HFF-Myc (cell line): ENCODE measurements at places on chromosomes 2 and 18.

- DNase-seq: no peak
Observed at GRCh38 chr18:59909289-59910036, 9.7 kb downstream of the PMAIP1 start.

DNA sequence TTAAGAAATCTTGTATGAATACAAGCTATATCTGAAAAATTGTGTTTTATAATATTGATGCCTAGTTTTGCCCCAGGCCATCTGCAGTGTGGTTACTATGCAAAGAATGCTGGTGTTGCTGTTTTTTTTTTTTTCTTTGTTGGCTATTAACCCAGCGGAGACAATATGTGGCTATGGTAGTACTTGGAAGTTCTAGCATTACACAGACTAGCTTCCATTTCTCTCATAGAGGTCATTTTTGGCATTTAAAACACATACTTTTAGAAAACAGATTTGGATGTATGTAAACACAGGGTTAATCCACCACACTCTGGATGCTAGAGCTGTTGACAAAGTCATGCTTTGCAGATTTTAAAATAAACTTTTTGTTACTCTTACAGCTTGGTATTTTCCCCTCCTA is 209.8 kb downstream of the NEDD4L start:
- DNase-seq: no peak

- no peak for DNase-seq
Observed at GRCh38 chr2:64931246-64932115, 57.7 kb upstream of the SLC1A4 start.

- no peak for DNase-seq
Observed at GRCh38 chr2:190443055-190443454, 34.9 kb downstream of the MFSD6 start.

GRCh38 chr2:62215306-62216064 is 19.6 kb downstream of the B3GNT2 start:
- no peak for DNase-seq

GRCh38 chr2:24779116-24779515 is 14.1 kb downstream of the PTRHD1 start:
- no peak for DNase-seq

DNA sequence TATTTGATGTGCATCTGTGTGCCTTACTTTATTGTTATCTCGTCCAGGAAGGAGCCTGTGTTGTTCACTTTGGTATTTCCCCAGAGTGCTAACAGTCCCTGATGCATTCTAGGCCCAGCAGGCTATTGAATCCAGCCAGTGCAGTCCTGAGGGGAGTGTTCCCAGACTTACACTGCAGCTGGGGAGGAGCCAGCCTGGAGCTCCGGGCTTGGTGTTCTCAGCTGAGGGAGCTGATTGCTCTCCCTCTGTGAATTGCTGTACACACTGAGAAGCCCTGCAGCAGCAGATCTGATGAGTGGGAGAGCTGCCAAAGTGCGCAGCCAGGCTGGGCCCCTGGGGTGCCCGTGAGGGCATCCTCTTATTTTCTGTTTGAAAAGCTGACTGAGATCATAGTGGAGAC is 159.2 kb downstream of the GALNT3 start:
- peak; percentile 37 for DNase-seq

DNA sequence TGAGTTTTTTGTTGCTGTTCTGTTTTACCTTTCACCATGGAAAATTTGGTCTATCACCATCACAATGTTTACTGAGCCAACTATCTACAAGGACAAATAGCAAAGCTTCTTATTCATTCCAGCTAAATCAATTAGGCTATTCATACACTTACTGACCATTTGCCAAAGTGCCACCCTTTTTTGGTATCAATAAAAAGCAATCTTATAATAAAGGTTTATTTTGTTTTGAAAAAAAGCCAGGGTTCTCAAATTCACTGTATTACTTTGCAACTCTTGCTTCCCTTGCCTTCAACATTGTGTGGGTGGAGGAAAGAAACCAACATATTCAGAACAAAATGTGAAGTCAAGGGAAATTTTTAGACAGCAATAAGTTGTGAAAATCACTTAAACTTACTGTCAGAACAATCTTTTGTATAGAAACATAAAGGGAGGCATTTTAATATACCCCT is 15.3 kb downstream of the PELI1 start:
- no peak for DNase-seq

- DNase-seq: no peak
Observed at GRCh38 chr2:60868589-60869273, 12.6 kb upstream of the REL start.

DNA sequence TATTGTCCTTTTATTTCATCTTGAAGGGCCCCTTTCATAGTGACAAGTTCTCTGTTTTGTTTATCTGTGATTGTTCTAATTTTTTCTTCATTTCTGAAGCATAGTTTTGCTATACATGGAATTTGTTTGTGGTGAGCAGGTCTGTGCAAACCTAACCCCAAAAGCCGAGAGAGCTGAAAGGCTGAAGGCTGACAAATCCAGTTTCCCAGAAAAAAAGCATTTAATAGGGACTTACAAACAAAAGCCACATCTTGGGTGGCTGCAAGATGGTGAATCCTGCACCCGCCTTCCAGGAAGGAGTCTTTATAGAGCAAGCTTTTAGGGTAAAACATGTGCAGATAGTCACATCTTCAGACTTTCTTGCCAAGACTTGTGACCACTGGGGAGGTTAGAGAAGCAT is 473.4 kb upstream of the TRIB2 start:
- no peak for DNase-seq

- no peak for DNase-seq
Observed at GRCh38 chr2:241451840-241452506, 56.4 kb downstream of the STK25 start.

DNA sequence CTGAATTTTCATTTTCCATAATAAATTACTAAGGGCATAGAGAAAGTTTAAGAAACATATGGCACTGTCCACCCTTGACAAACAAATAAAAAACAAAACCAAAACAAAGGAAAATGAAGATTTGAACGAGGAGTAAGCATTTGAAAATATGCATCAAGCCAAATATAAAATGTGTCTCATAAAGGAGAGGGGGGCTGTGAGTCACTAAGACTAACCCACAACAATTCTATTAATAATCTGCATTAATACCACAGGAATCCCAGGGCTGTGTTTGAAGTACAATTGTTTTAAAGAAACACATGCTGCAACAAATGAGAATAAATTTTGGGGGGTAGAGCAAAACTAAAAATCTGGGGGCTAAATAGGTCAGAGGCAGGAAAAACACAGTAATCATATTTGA is 53.8 kb upstream of the STK17B start:
- DNase-seq: no peak

DNA sequence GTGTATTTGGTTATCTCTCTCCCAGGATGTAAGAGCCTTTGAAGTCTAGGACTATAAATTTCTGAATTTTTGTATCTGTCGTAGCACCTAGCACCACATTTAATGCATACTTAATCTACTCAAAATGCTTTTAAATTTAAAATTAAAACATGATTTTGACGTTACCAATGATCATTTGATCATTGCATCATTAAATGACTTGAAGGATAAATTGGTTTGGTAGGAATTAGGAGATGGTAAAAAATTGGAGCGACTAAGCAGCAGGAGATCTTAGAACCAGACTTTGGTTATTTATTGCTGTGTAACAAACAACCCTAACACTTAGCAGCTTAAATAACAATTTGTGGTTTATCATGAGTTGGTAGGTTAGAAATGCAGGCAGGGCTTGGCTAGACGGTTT is 84.9 kb downstream of the MYO3B start:
- no peak for DNase-seq

- DNase-seq: no peak
Observed at GRCh38 chr2:39839261-39839848, 60.3 kb upstream of the THUMPD2 start.

DNA sequence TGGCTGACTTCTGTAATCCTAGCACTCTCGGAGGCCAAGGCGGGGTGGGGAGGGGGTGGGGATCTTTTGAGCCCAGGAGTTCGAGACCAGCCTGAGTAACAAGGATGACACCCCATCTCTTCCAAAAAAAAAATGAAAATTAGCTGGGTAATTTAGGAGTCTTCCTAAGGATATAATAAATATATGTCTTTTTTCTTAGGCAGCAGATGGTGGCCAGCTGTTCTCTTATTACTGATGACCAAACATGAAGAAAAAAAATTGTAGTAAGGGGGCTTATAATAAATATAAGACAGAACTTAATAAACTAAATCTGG is 4.2 kb upstream of the IMPA2 start:
- DNase-seq: no peak

- DNase-seq: no peak
Observed at GRCh38 chr2:216064014-216064630, 17.5 kb downstream of the PECR start.

DNA sequence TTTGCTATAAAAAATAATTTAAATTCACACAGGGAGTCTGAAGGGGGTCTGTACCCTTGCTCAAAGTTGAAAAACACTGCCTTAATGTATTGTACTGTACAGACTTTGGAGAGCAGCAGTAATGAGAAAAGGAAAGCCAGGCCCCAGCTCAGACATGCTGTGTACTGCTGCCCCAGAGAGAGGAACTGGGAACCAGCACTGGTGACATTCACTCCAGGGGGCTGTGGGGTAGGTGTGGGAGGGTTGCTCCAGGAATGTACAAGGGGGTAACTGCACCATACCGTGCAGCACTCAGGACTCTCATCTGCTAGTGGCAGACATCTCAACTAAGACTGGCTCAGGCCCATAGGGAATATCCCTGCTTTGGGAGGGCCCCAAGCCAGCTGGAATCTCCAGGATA is 146.0 kb upstream of the RMP24 start:
- DNase-seq: no peak

DNA sequence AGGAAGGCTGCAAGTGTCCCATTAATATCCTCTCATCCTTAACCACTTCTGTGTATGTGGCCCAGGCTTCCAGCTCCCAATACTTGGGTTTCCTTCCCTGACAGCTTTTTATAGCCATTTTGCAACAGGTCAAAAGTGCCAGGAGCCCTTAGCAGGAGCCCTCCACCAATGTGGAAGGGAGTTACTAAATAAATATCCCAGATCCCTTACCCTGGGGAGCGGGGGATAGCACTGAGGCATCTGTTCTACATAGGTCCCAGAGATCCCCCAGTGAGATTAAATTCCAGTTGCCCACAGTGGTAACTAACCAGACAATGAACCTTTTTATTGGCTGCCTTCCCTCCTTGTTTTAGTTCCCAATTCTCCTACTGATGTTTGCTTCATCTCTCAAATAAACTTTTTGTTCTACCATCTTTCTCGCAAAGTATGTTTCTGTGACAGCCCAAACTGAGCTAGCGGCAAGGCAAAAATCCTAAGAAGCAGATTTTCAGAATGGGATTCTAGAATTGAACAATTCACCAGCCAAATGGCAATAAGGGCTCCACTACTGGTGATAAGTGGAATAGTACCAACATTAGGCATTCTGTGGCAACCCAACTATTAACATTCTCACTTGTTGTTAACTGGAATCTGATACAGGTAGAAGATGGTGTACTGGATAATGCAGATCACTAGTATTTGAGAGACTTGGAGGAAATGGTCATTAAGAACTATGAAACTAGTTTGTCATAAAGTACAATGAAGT is 83.9 kb upstream of the MAPRE2 start:
- DNase-seq: no peak

DNA sequence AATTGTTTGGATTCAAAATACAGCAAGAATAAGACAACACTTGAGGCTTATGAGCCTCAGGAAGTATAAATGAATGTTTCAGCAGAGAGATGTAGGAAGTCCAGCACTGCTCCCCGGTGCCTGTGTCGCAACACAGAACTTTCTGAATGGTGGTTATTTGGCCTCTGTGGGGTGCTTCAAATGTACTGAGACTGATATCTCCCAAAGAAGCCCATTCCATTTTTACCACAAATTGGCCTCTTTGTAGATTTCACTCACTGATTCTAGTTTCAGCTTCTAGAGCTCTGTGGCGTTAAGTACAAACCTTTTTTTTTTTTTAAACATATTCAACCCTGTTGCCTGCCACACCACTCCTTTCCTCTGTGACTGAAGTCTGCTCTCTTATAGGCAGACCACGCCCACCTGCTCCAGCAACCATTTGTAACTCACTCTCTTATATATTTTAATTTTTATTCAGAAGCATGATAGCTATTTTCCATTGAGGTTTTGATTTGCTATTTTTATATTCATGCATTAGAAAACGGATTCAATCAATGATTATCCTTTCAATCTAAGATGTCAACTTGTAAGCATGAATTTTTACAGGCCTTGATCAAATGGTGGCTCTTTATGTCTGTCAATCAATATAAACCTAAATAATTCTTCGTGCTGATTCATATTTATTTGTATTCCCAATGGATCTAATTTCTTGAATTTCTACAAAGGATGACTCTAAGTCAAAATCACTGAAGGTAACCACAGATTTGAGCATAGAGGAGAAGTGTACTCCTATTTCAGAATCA is 277.1 kb upstream of the CCDC68 start:
- DNase-seq: no peak

DNA sequence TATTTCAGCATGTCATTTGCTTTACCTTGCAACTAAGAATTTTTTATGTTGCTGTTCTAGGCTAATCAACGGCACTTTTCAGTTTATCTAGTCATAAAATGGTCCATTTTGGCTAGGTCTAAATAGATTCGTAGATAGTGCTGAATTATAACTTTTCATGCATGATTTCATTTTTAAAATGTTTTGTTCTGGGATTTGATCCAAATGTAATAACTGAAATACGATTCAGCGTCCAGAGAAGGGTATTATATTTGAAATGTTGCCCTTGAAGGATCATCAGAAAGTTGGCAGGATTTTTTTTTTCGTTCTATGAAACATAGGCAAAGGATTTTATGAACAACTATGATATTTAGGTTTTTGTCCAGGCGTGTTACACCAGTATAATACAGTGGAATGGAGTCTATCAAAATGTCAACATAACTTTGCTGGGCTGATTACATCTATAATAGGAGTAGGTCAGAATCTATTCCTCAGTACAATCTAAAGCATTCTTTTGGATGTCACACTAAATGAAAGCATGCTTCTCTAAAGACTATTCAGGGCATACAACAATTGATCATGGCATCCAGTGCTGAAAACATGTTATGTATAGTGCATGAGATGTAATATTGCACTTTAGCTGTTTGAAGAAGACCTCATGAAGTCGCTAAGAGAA is 24.8 kb downstream of the TTC27 start:
- no peak for DNase-seq

- DNase-seq: peak; percentile 79
Observed at GRCh38 chr18:48488388-48488850, 50.4 kb upstream of the CTIF start.

DNA sequence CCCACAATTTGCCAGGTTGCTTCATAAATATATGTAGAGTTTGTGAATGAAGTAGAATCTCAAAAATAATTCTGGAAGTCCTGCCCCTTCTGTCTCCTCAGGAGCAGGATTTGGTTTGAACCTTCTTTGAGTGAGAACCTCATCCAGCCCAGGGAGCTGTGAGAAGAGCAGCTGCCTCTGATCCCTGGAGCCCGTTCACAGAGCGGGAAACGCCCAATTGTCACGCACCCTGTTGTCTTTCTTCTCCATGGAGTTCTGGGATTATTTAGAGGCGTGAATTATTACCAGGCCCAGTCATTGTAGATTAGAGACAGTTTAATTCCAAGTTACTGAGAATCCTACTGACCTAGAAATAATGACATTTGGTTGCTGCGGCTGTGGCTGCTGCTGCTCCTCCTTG is 66.1 kb downstream of the TPO start:
- DNase-seq: no peak

- DNase-seq: no peak
Observed at GRCh38 chr2:149315461-149315860, 14.9 kb upstream of the LYPD6 start.

GRCh38 chr2:122174061-122174460 is 418.6 kb downstream of the TSN start:
- no peak for DNase-seq
